Epithelial cell of alveolus of lung (primary cell): ENCODE measurements at places on chromosomes 3 and 15. TPM values are rescaled to one million over a fixed set of nuclear protein-coding genes. Genes with fewer than 3 reads are reported as not detected.

IGDCC3 gene
- 0.08 TPM in 1 of 2 replicates, not detected in the other for total RNA-seq

B2M gene
- total RNA-seq: 1,994 and 2,601 TPM in 2 replicates

PRSS50 gene
- not detected in 2 replicates for total RNA-seq

EOMES gene
- not detected in 2 replicates for total RNA-seq

SEMA3B gene
- 3.1 and 26.3 TPM in 2 replicates for total RNA-seq
